ENCODE measurements at places on chromosomes 6 and 20.
A peak's percentile ranks its signal among the peaks of the same experiment; 100 is the strongest.

GRCh38 chr20:62543470-62544302 lies 67.9 kb upstream of the GATA5 start:
- no peak for DNase-seq

- DNase-seq, result no peak
These were observed 33.0 kb downstream of the CARMIL1 start for GRCh38 chr6:25312034-25312620.

DNA sequence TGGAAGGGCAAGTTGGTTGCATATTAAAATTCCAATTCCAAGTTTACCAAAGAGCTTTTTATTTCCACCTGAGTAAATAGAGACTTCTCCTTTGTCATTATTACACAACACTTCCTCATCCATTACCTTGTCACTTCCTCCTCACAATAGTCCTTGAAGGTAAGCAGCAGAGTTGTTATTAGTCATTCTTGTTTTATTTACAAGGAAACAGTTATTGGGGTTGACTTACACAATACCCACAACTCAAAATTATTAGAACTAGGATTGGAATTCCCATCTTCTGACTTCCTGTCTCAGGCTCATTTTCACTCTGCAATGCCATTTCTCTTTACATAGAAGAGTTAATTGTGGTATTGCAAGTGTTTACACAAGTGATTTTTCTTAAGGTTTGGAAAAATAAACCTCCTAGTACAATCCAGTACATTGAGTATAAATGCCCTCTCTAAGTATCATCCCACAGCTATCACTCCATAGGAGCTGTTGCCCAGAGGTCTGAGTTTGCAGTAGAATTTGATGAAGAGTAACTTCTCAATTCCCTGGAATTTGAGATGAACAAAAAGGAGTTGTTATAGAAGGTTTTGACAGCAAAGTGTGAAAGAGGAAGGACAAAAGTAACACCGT lies 28.9 kb upstream of the MTRF1L start:
- peak; percentile 28 for DNase-seq

- DNase-seq, result no peak
These were observed 297.7 kb upstream of the MAN1A1 start for GRCh38 chr6:119647309-119647708.

- peak; percentile 38 for DNase-seq
These were observed 24.9 kb downstream of the SAYSD1 start for GRCh38 chr6:39090036-39090435.

DNA sequence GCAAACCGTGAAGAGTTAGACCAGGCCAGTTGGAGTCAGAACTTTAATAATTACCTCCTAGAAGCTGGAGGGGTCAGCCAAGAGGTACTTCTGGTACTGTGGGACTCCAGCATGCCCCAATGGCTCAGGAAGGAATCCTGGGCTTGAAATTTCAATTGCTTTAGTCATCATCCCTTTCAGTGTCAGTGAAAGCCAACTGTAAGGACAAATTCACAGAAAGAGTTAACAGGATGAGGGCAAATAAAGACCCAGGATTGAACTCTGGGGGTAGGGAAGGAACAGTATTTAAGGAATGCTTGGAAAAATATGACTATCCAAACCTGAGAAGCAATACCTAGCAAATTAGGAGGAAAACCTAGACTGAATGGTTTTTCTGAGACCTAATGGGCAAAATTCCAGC lies 735.1 kb upstream of the MARCKS start:
- peak; percentile 98 for DNase-seq

DNA sequence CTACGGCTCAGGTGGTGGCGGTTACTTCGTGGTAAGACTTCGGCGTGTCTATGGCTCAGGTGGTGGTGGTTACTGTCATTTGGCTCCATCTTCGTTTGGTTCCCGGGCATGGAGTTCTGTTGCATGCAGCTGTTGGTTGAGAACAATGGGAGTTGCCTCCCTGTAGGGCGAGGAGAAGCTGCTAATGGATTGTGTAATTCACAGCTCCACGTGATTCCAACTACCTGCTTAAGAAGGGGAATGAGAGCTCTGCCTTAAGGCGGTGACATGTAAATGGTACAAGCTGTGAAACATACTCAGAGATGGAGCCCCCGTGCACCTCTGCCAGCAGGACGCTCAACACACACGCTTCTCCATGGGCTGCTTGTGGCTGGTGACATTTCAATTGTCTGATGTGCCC lies 12.4 kb upstream of the DACT2 start:
- no peak for DNase-seq

DNA sequence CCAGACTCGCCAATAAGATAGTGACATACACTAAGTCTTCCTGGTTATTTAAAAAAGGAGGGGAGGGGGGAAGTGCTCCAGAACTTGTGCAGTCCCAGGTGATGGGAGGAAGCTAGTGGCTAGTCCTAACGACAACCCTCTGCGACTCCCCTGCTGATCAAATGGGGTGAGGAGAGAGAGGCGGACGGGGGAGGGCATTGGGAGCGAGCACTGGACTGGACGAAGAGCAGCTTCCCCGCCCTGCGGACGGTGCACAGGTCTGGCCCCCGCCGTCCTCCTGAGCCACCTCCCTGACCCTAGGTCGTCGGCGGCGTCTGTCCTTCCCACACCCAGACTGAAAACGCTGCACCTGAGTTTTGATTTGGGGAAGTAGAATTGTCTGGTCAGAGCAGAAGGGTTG lies 2.2 kb upstream of the OLIG3 start:
- DNase-seq, result no peak

- DNase-seq, result peak; percentile 78
These were observed 48.9 kb upstream of the RALGAPA2 start for GRCh38 chr20:20761301-20761700.

DNA sequence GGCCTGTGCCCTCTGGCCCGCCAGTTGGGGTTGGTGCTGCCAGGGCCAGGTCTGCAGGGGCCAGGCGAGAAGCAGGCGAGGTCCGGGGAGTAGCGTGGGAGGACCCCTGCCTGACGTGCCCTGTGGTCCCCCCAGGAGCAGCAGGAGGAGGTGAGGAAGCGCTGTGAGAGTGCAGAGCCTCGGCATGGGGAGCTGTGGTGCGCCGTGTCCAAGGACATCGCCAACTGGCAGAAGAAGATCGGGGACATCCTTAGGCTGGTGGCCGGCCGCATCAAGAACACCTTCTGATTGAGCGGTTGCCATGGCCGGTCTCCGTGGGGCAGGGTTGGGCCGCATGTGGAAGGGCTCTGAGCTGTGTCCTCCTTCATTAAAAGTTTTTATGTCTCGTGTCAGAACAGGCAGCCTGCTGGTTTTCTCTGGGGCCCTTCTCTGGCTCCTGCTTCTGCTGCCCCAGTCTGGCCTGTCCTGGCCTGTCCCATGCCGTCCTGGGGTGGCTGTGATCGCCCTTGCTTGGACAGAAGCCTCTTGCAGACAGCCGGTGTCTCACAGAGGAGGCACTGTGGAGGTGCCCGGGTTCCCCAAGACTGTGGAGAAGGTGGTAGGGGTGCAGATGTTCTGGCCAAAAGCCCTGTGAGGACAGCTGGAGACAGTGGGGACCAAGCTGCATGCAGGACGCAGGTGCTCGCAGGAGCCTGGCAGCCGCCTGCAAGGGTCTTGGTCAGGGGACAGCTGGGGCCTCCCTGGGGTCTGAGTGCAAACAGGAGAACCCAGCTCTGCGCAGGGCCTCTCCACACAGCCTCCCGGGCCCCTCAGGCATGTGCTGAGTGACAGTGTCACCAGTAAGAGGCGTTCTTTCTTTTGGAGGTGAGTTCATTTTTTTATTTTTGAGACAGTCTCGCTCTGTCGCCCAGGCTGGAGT lies 3.0 kb upstream of the C20orf204 start:
- no peak for DNase-seq

DNA sequence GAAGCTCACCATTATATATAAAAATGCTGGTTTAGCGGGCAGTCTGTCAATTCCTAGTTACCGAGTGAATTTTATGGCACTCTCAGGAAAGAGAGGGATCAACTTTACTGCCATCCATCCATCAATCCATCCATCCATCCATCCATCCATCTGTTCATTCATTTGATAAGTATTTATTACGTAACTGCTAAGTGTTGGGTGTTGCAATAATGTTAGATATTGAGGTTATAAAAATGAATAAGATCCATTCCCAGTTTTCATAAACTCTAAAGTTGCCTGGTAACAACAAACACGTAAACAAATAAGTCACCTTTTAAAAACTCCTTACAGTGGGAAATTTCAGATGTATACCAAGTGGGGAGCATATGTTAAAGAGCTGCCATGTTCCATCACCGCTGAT lies 36.8 kb downstream of the SASH1 start:
- DNase-seq, result no peak

DNA sequence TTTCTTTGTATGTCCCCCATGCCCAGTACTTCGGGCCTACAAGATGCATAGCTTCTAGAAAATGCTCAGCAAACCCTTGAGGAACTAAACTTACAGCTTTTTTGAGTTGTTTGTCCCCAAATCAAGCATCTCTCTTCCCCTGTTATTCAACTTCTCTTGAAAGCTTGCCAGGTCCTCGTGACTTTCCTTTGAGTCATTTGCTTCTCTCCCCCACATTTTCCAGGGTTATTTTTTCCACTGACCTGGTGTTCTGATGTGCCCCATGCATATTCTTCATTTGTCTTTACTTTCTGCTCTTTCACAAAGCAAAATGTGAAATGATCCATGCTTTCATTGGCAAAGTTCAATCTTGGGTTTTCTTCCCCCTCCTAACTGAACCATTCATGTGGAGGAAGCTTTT lies 204.8 kb downstream of the TFAP2A start:
- DNase-seq, result no peak

All from dermis blood vessel endothelial cell (primary cell).